Activated naive CD8-positive, alpha-beta T cell treated with anti-CD3 and anti-CD28 coated beads for 36 hours (primary cell): ENCODE measurements at places on chromosomes 7 and 10. TPM values are rescaled to one million over a fixed set of nuclear protein-coding genes. Genes with fewer than 3 reads are reported as not detected.

DNA sequence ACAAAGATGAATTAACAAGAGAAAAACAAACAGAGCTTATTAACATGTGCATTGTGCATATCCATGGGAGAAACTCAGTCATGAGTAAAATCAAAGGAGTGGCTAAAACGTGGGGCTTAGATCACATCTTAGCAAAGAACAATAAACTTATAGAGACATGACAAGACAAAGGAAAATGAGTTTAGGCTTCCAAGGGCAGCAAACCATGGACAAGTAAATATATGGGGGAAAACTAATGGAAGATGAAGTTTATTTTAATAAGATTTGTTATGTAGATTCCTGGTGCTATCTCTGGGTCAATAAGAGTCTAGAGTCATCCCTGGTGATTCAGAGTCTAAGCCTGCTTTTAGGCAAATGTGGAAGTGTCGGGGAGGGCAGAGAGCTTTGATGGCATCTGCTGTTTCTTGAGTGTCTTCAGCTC, 87.2 kb upstream of the PLPP4 start:
- no peaks in the 10 kb centered on the region for H3K36me3 ChIP-seq
- no peak overlapping the region for H3K4me3 ChIP-seq
- peaks cover 11% of the 10 kb centered on the region for H3K27me3 ChIP-seq
- no peaks in the 10 kb centered on the region for H3K4me1 ChIP-seq
- no peak for DNase-seq

The FKBP9 gene
- total RNA-seq = 0.14 TPM

GRCh38 chr10:49157229-49157628, 23.4 kb upstream of the FAM170B start:
- peaks cover 4% of the 10 kb centered on the region for H3K27me3 ChIP-seq
- no peaks in the 10 kb centered on the region for H3K4me1 ChIP-seq
- no peak for DNase-seq

GRCh38 chr10:132514821-132515520, 22.6 kb upstream of the INPP5A start:
- H3K4me3 ChIP-seq = no peak overlapping the region
- peaks cover 3% of the 10 kb centered on the region for H3K4me1 ChIP-seq
- H3K36me3 ChIP-seq = no peaks in the 10 kb centered on the region
- no peak overlapping the region for H3K27ac ChIP-seq
- peaks cover 6% of the 10 kb centered on the region for H3K27me3 ChIP-seq

DNA sequence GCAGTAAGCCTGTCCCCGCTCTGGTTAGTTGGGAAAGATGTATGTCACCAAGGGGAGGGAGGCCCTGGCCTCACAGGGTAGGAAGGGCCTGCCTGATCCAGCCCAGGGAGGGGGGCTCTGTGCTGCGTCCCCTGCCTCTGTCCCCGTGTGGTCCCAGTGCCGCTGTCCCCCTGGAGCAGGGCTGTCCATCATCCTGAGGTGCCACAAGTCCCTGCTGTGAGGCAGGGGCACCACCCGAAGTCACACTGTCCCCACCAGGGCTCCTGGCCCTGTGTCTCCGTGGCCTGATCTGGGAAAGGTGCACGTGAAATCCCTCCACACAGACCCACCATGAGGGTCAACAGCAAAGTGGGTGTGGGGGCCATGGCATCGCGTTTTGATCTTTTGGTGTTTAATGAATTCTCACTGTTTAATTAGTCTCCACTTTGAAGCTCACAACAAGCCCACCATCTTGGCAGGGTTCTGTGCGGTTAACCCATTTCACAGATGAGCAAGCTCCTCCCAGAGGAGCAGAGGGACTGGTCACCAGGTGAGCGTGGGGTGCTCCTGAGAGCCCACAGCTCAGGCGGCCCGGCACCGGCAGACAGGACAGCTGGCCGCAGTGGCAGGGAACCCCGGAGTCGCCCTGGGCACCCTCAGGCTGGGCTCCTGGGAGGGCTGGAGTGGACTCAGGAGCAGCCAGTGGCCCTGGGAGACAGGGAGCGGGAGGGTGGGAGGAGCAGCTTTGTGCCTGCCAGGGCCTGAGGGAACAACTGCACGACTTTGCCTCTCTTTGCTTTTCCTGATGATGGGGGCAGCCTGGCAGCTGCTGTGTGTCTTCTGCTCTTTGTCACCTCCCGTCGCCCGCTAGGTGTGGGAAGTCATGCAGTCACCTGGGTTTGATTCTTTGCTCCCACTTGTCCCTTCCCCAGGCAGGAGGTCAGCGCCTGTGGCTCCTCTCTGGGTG, 12.0 kb upstream of the CRYGN start:
- H3K27ac ChIP-seq = no peak overlapping the region
- no peak for DNase-seq
- H3K36me3 ChIP-seq = no peaks in the 10 kb centered on the region
- no peaks in the 10 kb centered on the region for H3K27me3 ChIP-seq
- no peaks in the 10 kb centered on the region for H3K4me1 ChIP-seq

GRCh38 chr7:104895522-104896236, 118.3 kb upstream of the KMT2E start:
- H3K4me3 ChIP-seq = no peak overlapping the region
- no peak overlapping the region for H3K27ac ChIP-seq
- no peaks in the 10 kb centered on the region for H3K36me3 ChIP-seq
- H3K4me1 ChIP-seq = peaks cover 10% of the 10 kb centered on the region
- DNase-seq = no peak

DNA sequence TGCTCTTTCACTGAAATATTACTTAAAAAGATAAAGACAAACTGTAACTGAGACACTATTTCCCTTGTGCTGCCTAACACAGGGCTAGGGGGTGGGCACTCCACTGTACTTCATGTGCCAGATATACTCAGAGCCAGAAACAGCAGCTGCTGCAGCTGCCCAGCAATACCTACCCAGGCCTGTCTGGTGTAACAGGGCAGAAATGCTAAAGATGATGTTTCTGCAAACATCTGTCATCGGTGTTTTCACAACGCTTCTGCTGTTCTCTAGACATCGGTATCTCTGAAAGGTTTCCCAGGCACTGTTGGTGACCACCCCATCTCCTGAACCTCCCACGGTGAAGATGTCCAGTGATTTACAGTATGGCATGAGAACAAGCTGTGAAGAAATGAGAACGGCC, 42.7 kb downstream of the LAMB1 start:
- no peak overlapping the region for H3K27ac ChIP-seq
- no peaks in the 10 kb centered on the region for H3K4me1 ChIP-seq
- H3K4me3 ChIP-seq = no peak overlapping the region
- DNase-seq = no peak
- H3K27me3 ChIP-seq = peaks cover 16% of the 10 kb centered on the region

DNA sequence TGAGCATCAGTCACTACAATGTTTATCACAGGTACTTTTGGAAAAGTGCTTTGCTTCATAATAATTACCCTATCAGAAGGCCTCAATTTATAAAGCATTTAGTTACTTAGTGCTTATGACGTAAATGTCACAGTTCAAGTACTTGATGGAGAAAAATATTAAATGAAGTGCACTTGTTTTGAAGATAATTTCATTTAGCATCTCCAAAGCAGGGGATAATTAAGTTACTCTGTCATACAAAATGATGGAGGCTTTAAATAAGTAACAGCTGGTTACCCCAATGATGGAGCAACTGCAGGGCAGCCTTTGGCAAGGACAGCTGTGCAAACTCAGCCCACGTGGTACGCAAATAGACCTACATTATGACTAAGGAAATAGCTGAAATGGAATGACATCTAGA, 768.8 kb downstream of the GRM8 start:
- H3K36me3 ChIP-seq = no peaks in the 10 kb centered on the region
- no peak for DNase-seq
- no peak overlapping the region for H3K4me3 ChIP-seq
- H3K4me1 ChIP-seq = no peaks in the 10 kb centered on the region

The TEX36 gene
- not detected for total RNA-seq

- H3K4me1 ChIP-seq = peaks cover 11% of the 10 kb centered on the region
- H3K4me3 ChIP-seq = no peak overlapping the region
- no peak overlapping the region for H3K27ac ChIP-seq
- no peaks in the 10 kb centered on the region for H3K36me3 ChIP-seq
Measured at GRCh38 chr10:44307691-44308090, 77.2 kb downstream of the CXCL12 start.

GRCh38 chr7:106692450-106693051, 31.6 kb upstream of the CCDC71L start:
- H3K36me3 ChIP-seq = peaks cover 1% of the 10 kb centered on the region
- H3K27me3 ChIP-seq = peaks cover 3% of the 10 kb centered on the region
- H3K27ac ChIP-seq = no peak overlapping the region
- H3K4me1 ChIP-seq = peaks cover 10% of the 10 kb centered on the region

The SNX13 gene
- 26.3 TPM for total RNA-seq

DNA sequence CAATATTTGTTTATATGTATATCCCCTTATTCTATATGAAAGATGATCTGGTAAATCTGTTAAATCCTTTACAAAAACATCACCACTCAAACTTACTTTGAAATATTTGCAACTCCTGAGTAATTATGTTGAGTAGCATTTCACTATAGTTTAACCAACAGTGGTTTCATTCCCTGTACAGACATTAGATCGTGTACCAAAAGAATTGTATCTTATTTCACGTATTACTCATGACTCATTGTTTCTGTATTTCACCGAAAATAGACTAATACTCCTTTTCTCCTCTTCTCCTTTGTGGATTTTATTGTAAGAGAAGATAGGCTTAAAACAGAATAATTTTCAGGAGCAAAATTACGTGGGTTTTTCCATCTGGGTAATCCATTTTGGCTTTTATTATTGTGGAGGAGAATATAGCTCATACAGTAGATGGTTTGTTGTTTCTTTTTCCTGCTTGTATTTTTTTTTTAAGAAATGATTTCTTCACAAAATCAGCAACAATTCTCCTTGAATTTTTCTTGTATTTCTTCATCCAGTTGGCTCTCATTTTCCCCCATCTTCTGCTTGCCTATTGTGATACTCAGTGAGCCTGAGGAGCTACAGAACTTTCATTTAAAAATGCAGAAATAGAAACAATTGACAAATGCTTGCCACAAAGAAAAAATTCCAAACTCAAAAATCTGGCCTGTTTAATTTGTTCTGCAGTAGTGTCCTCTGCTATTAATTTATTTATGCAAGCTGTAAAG, 90.6 kb upstream of the OIT3 start:
- H3K27ac ChIP-seq = no peak overlapping the region
- H3K27me3 ChIP-seq = no peaks in the 10 kb centered on the region
- peaks cover 4% of the 10 kb centered on the region for H3K36me3 ChIP-seq
- no peak overlapping the region for H3K4me3 ChIP-seq
- H3K4me1 ChIP-seq = peaks cover 14% of the 10 kb centered on the region

The AASS gene
- total RNA-seq = 1.5 TPM

DNA sequence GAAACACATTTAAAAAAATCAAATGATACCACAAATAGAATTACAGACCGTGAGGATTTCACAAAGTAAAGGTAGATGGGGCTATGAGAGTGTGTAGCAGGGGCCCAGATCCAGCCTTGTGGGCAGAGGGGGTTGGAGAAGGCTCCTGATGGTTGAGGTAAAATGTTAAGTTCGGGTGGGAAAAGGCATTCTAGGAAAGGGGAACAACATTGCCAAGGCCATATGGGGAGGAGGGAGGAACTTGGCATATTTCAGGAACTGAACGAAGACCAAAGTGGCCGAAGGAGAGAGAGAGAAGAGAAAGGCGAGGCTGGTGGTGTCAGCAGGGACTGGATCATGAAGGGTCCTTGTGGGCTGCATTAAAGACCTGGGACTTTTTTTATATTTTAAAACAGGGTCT, 98.9 kb downstream of the CARD11 start:
- H3K27me3 ChIP-seq = no peaks in the 10 kb centered on the region
- H3K36me3 ChIP-seq = peaks cover 67% of the 10 kb centered on the region
- peak overlapping the region; percentile 52 for H3K27ac ChIP-seq
- no peak overlapping the region for H3K4me3 ChIP-seq

GRCh38 chr7:151585744-151586393, 66.2 kb upstream of the RHEB start:
- H3K4me3 ChIP-seq = no peak overlapping the region
- peaks cover 6% of the 10 kb centered on the region for H3K36me3 ChIP-seq
- H3K27ac ChIP-seq = no peak overlapping the region
- H3K4me1 ChIP-seq = peaks cover 1% of the 10 kb centered on the region
- DNase-seq = no peak

- H3K27me3 ChIP-seq = no peaks in the 10 kb centered on the region
- no peak overlapping the region for H3K4me3 ChIP-seq
- peaks cover 21% of the 10 kb centered on the region for H3K36me3 ChIP-seq
Measured at GRCh38 chr10:17003151-17003550, 126.5 kb downstream of the CUBN start.

DNA sequence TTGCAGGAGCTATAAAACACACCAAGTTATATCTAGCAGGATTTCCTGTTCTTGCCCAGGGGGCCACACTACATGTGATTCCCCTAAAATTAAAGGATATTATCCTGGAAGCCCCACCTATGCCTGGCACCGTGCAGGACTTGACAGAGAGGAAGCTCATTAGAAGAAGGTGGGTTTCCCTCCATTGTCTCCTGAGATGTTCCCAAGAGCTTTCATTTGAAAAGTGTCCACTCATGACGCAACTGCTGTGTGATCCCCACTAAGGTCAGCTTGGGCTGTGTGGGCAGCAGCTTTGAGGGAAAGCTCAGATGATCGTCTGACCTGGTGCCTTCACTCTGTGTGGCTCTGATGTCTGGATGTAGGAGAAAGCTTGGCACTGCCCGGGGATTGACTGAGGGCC, 53.5 kb downstream of the RAMP3 start:
- no peak for DNase-seq
- peaks cover under 1% of the 10 kb centered on the region for H3K36me3 ChIP-seq
- H3K4me1 ChIP-seq = no peaks in the 10 kb centered on the region
- peaks cover 66% of the 10 kb centered on the region for H3K27me3 ChIP-seq

- no peak overlapping the region for H3K27ac ChIP-seq
- no peaks in the 10 kb centered on the region for H3K36me3 ChIP-seq
- no peaks in the 10 kb centered on the region for H3K4me1 ChIP-seq
- no peaks in the 10 kb centered on the region for H3K27me3 ChIP-seq
- DNase-seq = no peak
Measured at GRCh38 chr7:47430422-47430821, 151.5 kb downstream of the TNS3 start.

GRCh38 chr7:96004578-96004977, 232.2 kb downstream of the DYNC1I1 start:
- H3K36me3 ChIP-seq = no peaks in the 10 kb centered on the region
- H3K4me3 ChIP-seq = no peak overlapping the region
- peaks cover 13% of the 10 kb centered on the region for H3K27me3 ChIP-seq
- no peak for DNase-seq
- H3K4me1 ChIP-seq = no peaks in the 10 kb centered on the region
- no peak overlapping the region for H3K27ac ChIP-seq

GRCh38 chr10:12051241-12051640, 8.6 kb upstream of the UPF2 start:
- no peaks in the 10 kb centered on the region for H3K4me1 ChIP-seq
- DNase-seq = no peak
- H3K4me3 ChIP-seq = no peak overlapping the region
- no peak overlapping the region for H3K27ac ChIP-seq
- no peaks in the 10 kb centered on the region for H3K36me3 ChIP-seq

The ALOX5 gene
- 0.62 TPM for total RNA-seq

The CPA5 gene
- 3.5 TPM for total RNA-seq

The PPP1R3C gene
- 0.36 TPM for total RNA-seq

The PSPH gene
- total RNA-seq = 38.3 TPM
